ENCODE measurements at places on chromosomes 12 and 14.

DNA sequence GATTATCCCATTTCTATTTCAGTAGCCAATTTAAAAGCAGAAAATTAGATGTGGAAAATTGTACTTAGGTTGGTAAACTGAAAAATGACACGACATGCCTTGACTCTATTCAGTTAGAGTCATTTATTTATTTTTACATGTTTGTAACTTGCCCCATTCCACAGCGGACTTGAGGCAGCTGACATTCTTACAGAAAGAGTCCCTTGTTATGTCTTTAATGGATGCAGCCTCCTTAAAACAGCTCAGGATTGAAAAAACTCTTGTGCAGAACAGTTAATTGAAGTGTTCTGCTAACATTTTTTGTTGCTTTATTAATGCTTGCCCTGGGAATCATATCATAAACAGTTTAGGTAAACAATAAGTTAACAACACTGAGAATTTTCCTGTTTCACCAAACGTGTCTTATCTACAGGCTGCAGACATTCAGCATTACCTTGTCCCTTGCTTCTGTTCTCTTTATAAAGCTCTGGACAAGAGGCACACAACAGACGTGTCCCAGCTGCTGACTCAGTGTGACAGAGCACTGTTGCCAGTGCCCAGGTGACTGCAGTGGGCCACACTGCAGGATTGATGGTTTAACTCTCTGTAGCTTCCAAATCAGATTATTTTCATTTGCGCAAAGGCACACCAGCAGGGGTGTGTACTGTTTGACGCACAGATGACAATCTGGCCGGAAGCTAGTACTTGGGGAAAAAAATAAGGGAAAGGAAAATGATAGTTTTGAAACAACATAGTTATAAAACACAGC lies 101.6 kb downstream of the PELI2 start:
- no peak for DNase-seq

GRCh38 chr12:69985656-69986055 lies 160.6 kb downstream of the MYRFL start:
- DNase-seq = no peak

- DNase-seq = no peak
These were observed 27.5 kb upstream of the OAS1 start for GRCh38 chr12:112879191-112879705.

DNA sequence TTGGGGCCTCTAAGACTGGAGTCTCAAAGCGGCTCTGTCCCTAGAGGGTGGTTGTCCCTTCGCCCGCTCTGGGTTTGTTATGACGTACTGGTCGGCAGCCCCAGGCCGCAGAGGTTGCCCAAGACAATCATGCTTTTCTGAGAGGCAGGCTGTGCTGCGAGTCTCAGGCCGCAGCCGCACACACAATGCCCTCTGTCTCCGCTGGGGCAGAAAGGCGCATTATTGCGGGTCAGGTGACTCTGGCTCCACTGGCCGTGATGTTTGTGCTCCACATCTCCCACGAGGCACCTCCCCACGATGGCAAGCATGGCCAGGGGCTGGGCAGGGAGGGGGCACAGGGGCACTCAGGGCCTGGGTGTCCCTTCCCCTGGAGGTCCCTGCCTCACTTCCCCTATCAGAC lies 21.0 kb upstream of the PLEKHG3 start:
- DNase-seq = no peak

DNA sequence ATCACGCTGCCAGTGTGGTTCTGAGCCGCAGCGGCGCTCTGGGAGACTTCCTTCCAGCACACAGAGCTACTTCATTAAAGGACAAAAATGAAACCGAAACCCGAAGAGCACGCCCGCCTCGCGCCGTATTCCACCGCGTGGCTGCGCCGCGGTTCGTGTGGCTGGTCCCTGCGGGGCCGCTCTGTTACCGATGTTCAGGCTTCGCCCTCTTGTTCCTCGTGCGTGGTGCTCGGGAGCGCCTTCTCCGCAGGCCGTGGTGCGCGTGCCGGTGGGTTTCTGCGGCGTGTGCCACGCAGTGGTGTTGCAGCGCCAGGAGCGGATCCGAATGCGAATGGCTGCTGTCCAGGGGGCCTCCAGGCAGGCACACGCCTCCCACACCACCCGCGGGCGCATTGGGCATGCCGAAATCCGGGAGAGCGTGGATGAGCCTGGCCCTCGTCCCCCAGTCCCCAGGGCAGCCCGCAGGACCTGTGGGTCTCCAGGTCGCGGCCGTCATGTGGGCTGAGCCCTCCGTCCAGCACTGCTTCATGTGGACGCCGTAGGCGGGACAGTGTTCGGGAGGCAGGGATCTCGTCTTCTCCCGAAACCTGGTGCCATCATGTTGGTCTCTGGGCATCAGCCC lies 91.2 kb downstream of the ADGRD1 start:
- no peak for DNase-seq

DNA sequence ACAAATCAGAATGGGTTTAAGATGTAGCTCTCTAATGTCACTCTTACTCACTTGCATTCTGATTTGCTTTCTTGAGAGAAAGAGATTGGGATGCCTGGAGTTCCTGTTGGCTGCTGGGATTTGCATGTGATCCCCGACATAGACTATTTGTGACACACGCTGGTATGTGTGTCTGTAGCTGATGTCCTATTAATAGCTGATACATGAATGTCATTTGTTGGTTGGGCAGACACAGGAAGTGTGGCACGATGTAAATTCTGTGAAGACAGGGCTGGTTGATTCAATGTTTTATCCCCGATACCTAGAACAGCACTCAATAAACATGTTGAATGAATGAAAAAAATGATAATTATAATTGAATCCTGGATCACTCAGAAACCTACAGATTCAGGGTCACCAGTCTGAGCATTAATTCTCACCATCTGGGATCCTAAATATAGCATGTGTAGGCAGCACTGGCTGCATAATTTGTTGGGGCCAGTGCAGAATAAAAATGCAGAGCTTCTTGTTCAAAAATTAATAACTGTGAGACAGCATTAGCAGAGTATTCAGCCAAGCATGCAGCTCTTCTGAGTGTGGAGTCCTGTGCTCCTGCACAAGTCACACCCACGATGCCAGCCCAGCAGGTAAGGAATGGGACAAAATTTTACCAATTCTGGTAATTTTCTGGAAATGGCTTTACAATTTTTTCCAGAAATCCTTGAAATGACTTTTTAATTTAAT lies 35.5 kb upstream of the SOCS2 start:
- peak; percentile 47 for DNase-seq

- DNase-seq = no peak
These were observed 48.4 kb downstream of the DCAF4 start for GRCh38 chr14:72974661-72975060.

- no peak for DNase-seq
These were observed 19.0 kb downstream of the RACGAP1 start for GRCh38 chr12:50006280-50006679.

DNA sequence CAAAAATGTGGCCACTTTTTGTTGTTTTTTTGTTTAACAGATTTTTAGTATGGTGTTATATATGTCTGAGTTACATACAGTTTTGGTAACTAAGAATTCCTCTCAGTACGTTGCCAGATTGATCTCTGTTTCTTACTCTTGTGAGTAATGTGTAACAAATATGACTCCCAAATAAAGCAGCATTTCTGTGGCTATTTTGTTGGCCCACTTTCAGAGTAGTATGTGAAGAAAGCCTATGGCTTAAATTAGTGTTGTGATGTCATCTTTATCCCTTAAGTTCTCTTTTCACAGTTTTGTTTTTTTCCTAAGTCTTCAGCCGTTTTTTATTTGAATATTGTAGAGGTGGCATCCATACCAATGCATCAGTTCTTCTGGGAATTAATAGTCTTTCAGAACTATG lies 10.7 kb downstream of the PCNX4 start:
- no peak for DNase-seq

DNA sequence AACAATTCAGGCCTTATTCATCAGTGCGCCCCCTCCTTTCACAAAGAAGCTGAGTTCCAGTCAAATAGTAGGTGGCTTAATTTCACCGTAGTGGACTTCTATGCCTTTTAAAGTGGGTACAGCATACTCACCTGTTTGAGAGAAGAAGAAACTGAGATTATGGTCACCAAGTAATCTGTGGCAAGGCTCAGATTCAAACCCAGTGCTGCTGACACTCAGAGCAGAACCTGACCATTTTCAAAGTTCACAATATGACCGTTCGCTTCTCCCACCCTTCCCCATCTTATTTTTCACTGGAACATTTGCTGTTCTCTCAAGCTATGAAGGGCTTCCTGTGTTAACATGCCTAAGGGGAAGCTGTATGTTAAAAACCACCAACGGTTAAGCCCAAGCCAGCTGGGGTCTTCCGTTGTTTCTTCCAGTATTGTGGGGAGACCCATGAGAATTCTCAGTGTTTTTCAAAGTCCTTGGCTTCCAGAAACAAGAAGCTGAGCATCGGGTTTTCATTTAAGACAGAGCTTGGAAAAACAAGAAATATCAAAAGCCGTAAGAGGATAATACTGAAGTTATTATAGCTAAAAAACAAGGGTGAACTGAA lies 6.1 kb upstream of the PSMA6 start:
- no peak for DNase-seq

DNA sequence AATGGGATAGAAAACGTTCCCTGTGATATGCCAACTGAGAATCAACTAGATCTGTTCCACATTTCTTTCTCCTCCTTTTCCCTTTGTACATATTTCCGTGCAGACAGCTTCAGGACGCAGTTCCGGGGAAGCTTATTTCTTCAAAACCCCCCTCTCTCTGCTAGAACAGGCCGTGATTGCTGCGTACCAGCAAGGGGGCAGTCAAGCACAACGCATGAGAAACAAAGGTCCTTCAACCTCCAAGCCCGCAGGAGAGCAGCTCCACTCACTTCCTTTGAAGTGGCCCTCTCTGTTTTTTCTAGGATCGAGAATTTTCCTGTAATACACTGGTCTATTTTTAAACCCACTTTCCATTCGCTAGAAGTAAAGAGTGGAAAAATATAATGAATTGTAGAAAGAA lies 80.8 kb downstream of the ZNF664 start:
- DNase-seq = no peak

DNA sequence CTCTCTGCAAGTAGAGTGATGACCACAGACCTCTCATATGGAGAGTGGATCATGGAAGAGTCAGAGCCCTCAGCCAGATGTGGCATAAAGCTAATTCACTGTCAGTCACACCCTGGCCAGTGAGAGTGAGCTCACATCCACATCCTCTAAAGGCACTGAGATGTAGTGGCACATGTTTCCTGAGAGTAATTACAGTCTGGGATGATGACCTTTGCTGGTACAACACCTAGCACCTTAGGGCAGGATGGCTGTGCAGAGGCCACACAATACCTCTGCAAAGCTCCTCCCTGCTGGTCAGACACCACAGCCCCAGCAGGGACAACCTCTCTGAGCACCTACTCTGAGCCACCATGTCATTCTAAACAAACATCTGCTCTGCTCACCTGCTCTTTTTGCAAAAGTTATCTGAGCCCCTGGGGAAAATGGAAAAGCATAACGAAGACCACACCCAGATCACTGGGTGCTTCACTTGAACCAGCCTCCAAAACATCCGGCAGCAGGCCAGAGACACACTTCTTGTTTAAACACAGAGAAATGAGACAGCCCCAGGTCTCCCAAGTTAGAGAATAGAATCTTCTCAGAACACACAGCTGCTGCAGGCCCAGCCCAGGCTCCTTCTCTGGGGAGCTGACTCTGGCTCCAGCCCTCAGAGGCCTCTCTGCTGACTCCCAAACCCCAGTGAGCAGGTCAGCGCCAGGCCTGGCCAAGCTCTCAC lies 30.3 kb downstream of the PITPNM2 start:
- DNase-seq = no peak

GRCh38 chr12:81249976-81250375 lies 172.1 kb downstream of the ACSS3 start:
- DNase-seq = no peak

DNA sequence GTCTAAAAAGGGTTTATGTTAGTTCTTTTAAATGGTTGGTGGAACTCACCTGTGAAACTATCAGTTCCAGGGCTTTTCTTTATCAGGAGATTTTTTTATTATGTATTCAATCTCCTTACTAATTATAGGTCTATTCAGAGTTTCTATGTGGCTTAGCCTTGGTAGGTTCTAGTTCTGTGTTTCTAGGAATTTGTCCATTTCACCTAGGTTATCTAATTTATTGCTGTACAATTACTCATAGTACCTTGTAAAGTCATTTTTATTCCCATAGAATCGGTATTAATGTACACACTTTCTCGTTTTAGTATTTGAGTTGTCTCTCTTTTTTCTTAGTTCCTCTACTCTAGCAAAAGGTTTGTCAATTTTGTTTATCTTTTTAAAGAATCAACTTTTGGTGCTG lies 59.0 kb downstream of the BORCS5 start:
- no peak for DNase-seq

GRCh38 chr12:5200278-5201087 lies 156.8 kb downstream of the KCNA5 start:
- DNase-seq = no peak

DNA sequence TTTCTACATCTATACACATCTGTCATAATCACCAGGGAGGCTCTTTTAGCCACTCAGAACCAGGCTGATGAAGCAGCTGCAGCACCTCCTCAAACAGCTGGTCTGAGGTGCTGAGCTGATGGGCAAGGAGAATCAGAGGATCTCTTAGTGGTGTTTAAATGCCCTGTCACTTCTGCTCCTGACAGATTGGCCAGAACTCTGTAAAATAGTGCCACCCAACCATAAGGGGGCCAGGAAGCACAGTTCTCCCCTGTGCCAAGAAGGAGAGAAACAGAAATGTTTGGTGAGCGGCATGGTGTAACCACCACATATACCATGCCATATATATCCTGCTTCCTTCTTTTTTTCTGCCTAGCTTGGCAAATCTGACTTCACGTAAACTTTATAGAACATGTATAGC lies 12.8 kb downstream of the SOCS2 start:
- no peak for DNase-seq

DNA sequence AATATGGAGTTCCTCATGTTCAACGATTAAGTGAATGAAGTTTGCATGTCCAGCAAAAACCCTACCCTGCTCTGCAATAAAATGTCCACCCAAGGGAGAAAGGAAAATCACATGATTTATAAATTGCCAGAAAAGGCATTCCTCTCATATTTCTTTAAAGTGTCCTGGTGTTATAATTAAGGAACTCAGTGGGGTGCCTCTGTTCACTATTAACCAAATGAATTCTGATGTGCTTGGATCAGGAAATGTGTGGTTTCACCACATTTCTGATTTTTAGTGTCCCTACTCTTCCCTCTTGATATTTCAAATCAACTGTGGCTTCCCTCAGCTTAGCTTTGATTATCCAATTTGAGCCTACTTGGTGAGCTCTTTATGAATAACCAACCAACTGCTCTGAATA lies 208.1 kb downstream of the PHLDA1 start:
- no peak for DNase-seq

- no peak for DNase-seq
These were observed 2.0 kb upstream of the SETD1B start for GRCh38 chr12:121801595-121802484.

DNA sequence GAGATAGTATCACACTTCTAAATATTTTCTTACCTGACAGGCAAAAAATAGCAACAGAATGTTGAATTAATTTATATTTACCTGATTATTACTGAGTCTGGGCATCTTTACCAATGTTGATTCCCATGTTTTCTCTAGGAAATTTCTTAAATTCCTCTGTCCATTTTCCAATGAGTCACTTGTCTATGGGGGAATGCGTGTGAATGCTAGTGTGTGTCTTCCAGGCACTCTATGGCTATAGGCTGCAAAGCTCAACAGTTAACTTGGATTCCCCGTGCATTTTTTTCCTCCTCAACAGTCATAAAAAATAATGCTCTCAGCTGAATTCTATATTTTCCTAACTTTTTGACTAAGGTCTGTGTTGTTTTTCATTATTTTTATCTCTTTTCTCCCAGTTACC lies 1385.8 kb upstream of the FLRT2 start:
- no peak for DNase-seq
